ENCODE measurements at places on chromosomes 7 and 10.

GRCh38 chr10:484925-485661 lies 204.4 kb downstream of the DIP2C start:
- DNase-seq = no peak

DNA sequence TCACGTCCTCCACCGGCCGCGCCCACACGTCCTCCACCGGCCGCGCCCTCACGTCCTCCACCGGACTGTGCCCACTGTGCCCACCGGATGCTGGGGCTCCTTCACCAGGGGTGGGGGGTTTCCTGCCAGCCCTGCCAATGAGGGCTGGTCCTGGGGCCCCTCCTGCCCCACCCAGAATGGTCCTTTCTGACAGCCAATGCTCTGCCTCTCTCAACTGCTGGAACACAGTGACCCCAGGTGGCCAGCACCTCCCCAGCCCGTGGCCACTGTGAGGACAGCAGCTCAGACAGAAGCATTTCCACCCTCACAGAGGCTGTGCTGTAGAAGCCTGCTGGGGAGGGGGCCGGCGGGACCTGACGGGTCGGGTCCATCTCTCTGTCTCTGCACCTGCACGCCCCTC lies 90.1 kb upstream of the DNAAF5 start:
- DNase-seq = no peak

GRCh38 chr10:62960416-62960815 lies 144.2 kb upstream of the EGR2 start:
- no peak for DNase-seq

DNA sequence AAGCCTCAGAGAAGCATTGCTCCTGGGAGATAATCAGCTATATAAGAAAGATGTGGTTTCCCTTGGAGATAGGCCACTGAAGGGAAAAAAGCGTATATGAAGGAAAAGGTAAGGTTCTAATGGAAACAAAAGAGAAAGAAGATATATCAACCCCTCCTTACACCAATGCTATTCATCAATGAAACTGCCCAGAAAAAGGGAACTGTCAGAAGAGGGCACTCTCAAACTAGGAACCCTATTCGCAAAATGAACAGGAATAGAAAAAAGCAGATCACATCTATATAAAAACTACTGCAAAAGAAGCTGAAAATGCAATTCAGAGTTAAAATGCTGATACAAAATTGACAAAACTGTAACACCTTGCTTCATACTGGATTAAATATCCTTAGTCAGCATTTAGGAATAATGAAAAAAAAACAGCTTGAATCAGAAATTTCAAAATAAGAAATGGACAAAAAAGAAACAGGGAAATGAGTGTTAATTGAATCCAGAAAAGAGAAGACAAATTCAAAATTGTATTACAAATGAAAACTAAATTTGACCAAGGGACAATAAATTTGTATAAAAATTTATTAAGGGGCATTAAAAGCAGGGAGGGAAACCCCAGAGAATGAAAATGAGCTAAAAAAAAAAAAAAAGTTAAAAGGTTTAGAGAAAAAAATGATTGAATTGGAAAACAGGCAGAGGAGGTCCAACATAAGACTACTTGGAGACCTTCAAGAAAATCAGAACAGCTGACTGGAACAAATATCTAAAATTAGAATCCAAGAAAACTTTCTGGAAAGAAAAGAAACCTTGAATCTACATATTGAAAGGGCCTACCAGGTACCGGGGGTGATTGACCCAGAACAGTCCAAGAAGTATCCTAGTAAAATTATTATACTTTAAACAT lies 17.9 kb downstream of the NHLRC2 start:
- no peak for DNase-seq

- no peak for DNase-seq
Observed at GRCh38 chr7:42278344-42278743, 41.3 kb upstream of the GLI3 start.

GRCh38 chr7:106345421-106346166 lies 60.8 kb upstream of the NAMPT start:
- DNase-seq = no peak

- DNase-seq = no peak
Observed at GRCh38 chr7:157881048-157881771, 544.4 kb downstream of the DNAJB6 start.

DNA sequence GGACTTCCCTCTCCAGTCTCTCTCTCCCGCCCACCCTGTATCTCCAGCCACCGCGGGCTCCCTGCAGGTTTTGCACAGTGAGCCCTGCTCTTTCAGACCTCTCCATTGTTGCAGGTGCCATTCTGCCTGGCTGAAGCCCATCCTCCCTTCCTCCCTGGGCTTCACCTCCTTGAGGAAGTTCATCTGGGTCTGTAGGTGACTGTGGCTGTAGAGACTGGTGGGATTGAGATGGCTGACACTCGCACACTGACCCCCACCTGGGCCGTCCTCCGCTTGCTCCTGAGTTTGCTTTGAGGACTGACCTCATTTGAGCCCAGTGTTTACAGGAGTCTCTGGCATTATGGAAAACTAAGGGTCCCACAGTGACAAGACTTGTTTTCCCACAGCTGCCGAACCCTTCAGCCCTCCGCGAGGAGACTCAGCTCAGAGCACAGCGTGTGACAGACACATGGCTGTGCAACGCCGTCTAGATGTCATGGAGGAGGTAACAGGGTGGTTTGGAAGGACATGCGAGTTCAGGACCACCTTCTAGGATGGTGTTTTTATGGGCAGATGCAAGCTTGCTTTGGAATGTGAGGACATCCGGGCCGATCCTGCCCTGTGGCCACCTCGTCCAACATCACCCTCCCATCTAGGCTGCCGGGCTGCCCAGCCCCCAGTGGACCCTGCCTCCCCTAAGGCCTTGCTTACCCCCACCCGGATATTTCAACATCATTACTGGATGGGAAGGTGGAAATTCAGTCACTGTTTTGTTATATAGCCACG lies 9.3 kb downstream of the PLAC9 start:
- no peak for DNase-seq

DNA sequence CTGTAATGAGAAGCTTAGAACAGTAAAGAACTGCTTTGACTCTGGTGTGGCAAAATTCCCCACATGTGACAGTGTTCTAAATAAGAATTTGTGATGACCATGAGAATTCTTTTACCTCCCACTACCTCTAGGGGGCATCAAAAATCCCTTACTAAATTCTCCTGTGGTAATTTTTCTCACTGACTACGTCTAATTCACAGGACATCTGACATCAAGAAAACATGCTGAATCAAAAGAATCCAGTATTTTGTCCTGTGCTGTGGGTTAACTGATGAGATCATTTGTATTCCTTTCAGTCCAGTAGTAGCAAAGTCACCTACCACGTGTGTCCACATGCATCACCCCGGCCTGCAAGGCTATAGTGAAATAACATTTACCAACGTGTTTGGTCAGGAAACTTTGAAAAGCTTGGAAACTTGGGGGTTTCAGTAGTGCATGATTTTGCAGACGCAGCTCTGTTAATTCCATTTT lies 103.8 kb downstream of the ATE1 start:
- no peak for DNase-seq

Data from NCI-H1417 treated with DMSO at 0.1 percent for 48 hours (cell line).